Psoas muscle (tissue), 8 donors: ENCODE measurements at places on chromosomes 5 and 9.

GRCh38 chr9:33131790-33132772 lies 35.1 kb downstream of the B4GALT1 start:
- no peak overlapping the region for H3K4me3 ChIP-seq
- peaks cover 28% of the 10 kb centered on the region for H3K4me1 ChIP-seq
- H3K27ac ChIP-seq: no peak overlapping the region

- H3K36me3 ChIP-seq: peaks cover 45% of the 10 kb centered on the region
- no peaks in the 10 kb centered on the region for H3K27me3 ChIP-seq
- H3K27ac ChIP-seq: peak within 1 kb of the TSS; percentile 77
Measured at GRCh38 chr5:137888863-137889759, at the start of gene PKD2L2. TSS of gene PKD2L2 (plus strand) at chr5:137889457. CDS start at chr5:137889492, 35 bp downstream.

- DNase-seq: no peak
- no peaks in the 10 kb centered on the region for H3K4me1 ChIP-seq
- H3K36me3 ChIP-seq: no peaks in the 10 kb centered on the region
- no peaks in the 10 kb centered on the region for H3K27me3 ChIP-seq
Measured at GRCh38 chr5:106417566-106417965, 1253.2 kb downstream of the EFNA5 start.

- no peaks in the 10 kb centered on the region for H3K4me1 ChIP-seq
- no peak overlapping the region for H3K4me3 ChIP-seq
- DNase-seq: no peak
- H3K27me3 ChIP-seq: no peaks in the 10 kb centered on the region
Measured at GRCh38 chr5:87004101-87004500, 263.6 kb upstream of the RASA1 start.

- no peaks in the 10 kb centered on the region for H3K36me3 ChIP-seq
- peak overlapping the region; percentile 42 for H3K27ac ChIP-seq
- DNase-seq: no peak
- H3K4me1 ChIP-seq: peaks cover 4% of the 10 kb centered on the region
Measured at GRCh38 chr5:178394074-178394473, 161.5 kb upstream of the PHYKPL start.

DNA sequence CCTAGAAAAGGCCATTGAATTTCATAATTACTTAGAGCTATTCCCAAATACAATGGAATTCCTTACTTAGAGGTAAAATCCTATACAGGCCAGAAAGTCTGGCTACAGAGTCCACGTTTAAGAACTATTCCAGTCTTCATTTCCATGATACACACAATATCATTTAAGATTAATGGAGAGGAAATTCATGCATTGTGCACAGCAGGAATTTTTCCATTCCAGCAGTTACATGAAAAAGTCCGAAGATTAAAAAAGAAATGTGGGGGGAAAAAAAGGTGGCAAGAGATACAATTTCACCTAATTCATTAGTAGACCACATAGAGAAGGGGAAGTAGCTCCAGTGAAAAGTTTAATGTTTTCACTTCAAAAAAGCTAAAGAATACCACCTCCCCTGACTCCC lies 63.1 kb downstream of the CHD1 start:
- no peaks in the 10 kb centered on the region for H3K27me3 ChIP-seq
- H3K4me1 ChIP-seq: no peaks in the 10 kb centered on the region
- peaks cover 100% of the 10 kb centered on the region for H3K36me3 ChIP-seq
- H3K27ac ChIP-seq: no peak overlapping the region

- no peak for DNase-seq
- H3K27me3 ChIP-seq: no peaks in the 10 kb centered on the region
- no peak overlapping the region for H3K4me3 ChIP-seq
- H3K36me3 ChIP-seq: no peaks in the 10 kb centered on the region
- no peaks in the 10 kb centered on the region for H3K4me1 ChIP-seq
- H3K27ac ChIP-seq: no peak overlapping the region
Measured at GRCh38 chr5:135602882-135603721, 24.3 kb upstream of the CXCL14 start.

- H3K27ac ChIP-seq: no peak overlapping the region
- DNase-seq: no peak
- no peak overlapping the region for H3K4me3 ChIP-seq
- no peaks in the 10 kb centered on the region for H3K27me3 ChIP-seq
Measured at GRCh38 chr9:31807574-31808256, 576.7 kb upstream of the ACO1 start.

GRCh38 chr5:2207416-2208238 lies 324.9 kb upstream of the IRX4 start:
- no peak overlapping the region for H3K27ac ChIP-seq
- no peak overlapping the region for H3K4me3 ChIP-seq
- no peaks in the 10 kb centered on the region for H3K27me3 ChIP-seq
- DNase-seq: no peak

GRCh38 chr9:107173422-107174180 lies 109.5 kb upstream of the RAD23B start:
- H3K36me3 ChIP-seq: no peaks in the 10 kb centered on the region
- no peaks in the 10 kb centered on the region for H3K27me3 ChIP-seq
- H3K4me3 ChIP-seq: no peak overlapping the region
- no peak overlapping the region for H3K27ac ChIP-seq
- H3K4me1 ChIP-seq: peaks cover 39% of the 10 kb centered on the region
